ENCODE measurements at places on chromosomes 7 and 10.

GRCh38 chr7:156504687-156505545 lies 135.7 kb upstream of the RNF32 start:
- DNase-seq: no peak

- DNase-seq: peak; percentile 40
Observed at GRCh38 chr10:98045785-98046389, 15.5 kb upstream of the CRTAC1 start.

DNA sequence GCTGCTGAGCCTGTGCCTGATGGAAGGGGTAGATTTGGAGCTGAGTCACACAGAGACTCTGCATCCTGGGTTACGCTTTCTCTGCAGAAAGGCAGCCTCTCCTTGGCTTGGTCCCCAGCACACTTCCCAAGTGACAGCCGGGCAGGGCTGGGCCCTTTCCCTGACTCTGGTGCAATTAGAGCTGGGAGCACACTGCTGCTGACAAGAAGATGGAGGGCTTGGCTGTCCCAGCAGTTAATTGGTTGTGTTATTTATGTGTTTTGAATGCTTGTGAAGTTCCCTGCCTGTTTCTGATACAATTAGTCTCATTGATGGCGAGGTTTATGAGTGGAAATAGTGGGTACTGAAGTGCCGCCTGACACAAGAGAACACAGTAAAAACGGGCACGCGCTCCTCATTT lies 123.6 kb downstream of the TCERG1L start:
- no peak for DNase-seq

GRCh38 chr7:142571581-142571980 lies 177.7 kb upstream of the PRSS1 start:
- DNase-seq: no peak

- DNase-seq: no peak
Observed at GRCh38 chr7:44104860-44105771, 971 bp downstream of the AEBP1 start.
